ENCODE measurements at places on chromosomes 12 and 14. TPM values are rescaled to one million over a fixed set of nuclear protein-coding genes. Genes with fewer than 3 reads are reported as not detected.

NDRG2 gene
- total RNA-seq = 3.2 TPM

MED6 gene
- total RNA-seq = 43.3 TPM

ARMH4 gene
- total RNA-seq = 0.50 TPM

MAX gene
- total RNA-seq = 62.4 TPM

MYF6 gene
- not detected for total RNA-seq

ACVRL1 gene
- total RNA-seq = 0.30 TPM

CPNE8 gene
- 11.1 TPM for total RNA-seq

GMFB gene
- total RNA-seq = 33.4 TPM

OR6C2 gene
- not detected for total RNA-seq

C3AR1 gene
- total RNA-seq = not detected

DPF3 gene
- total RNA-seq = 0.47 TPM

AQP5 gene
- not detected for total RNA-seq

NUAK1 gene
- 13.3 TPM for total RNA-seq

TAS2R7 gene
- total RNA-seq = not detected

PTPN21 gene
- total RNA-seq = 9.7 TPM

BMAL2 gene
- total RNA-seq = 22.6 TPM

MAP3K9 gene
- total RNA-seq = 4.9 TPM

SLC15A5 gene
- total RNA-seq = not detected

PPP1R1A gene
- 0.08 TPM for total RNA-seq

Measured in A549 treated with DMSO at 1 μM for 4 hours (cell line).